Hypothalamus (tissue), 51 donors: ENCODE measurements at places on chromosomes 6 and 20.

- DNase-seq: no peak
Measured at GRCh38 chr6:15460110-15460727, 202.6 kb downstream of the DTNBP1 start.

DNA sequence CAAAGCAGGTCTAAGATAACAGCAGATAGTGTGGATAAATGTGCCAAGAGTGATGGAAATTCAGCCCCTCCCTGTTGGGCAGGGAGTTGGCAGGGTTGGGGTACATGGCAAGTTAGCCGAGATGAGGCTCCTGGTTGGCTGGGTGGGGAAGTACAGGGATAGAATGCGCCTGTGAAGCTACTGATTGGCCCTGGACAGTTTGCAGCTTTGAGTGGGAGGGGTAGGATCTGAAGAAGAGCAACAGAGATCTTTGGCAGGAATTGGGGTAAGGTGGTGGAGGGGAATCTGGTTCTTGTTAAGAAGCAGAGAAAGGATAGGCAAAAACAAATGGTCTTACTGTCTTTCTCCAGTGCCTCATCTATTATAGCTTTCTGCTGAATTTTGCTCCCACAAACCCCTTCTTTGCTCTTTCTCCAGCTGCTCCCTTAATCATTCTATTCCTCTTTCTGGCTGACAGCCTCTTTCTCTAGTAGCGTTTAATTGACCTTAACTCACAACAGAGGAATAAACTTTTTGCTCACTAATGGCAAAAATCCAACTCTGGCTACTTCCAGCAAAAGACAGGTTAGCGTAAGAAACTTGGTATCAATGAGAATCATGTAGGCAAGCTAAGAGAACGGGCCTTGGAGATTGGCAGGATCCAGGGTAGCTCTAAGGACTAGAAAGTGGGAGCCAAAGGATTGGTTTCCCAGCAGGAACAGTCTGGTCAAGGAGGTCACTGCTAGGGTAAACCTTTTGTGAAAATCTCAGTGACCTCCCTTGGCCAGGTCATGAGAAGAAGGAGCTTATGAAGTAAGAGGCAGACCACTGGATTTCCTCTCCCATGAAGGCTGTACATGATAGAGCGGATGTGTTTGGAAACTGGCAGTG lies 86.3 kb upstream of the CARMIL1 start:
- DNase-seq: no peak

GRCh38 chr6:2659882-2660281 lies 90.8 kb downstream of the MYLK4 start:
- DNase-seq: no peak

DNA sequence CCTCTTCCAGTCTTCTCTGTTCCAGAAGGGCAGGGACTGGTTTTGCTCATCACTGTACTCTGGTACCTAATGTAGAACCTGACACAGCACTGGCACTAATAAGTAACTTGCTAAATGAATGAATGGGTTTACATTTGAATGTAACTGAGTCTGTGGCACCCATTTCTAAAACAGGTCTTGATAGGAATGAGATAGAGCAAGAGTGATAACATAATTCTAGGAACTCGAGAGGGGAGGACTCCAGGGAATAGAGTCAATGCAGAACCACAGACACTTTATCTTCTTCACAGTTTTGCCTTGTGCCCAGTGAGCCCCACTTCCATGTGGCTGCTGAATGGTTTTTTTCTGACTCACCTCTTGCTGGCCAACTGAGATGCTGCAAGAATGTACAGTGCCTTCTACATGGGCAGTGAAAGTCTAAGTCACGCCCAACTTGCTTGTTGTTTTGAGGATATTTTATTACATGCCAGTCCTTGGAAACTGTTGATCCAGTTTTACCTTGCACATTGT lies 61.1 kb downstream of the TBC1D7 start:
- no peak for DNase-seq

DNA sequence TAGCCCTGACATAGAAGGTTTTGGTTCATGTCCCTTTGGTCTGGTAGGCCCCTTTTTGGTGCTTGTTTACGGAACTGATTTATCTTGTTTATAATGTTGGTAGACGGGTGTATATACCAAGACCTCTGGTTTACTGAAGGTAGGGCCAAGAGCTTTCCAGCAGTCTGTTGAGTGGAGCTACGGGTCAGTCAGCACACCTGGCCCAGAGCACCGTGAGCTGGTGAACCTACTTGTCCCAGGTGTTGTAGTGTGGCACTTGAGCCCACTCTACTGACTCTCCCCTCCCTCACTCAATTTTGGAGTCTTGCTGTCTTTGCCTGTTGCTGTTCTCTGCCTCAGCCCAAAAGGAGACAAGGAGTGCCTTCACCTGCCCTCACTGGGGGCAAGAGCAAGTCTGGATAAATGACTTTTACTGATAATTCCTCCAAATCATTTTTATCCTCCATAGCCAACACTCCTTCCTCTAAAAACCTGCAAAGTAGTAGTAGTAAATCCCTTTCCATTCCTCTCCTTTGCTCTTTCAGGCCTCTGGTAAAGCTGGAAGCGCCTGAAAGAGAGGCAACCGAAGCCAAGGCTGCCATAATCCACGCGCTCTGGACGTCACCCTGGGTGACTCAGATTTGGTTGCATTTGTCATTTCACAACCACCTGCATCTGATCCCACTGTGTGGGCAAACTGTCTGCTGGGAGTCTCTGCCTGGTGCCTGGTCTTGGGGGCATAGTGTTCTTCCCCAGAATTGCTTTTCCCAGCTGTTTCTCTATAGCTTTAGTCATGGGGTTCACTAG lies 22.2 kb downstream of the RREB1 start:
- DNase-seq: no peak

- no peak for DNase-seq
Measured at GRCh38 chr20:24633026-24633425, 163.6 kb downstream of the SYNDIG1 start.

DNA sequence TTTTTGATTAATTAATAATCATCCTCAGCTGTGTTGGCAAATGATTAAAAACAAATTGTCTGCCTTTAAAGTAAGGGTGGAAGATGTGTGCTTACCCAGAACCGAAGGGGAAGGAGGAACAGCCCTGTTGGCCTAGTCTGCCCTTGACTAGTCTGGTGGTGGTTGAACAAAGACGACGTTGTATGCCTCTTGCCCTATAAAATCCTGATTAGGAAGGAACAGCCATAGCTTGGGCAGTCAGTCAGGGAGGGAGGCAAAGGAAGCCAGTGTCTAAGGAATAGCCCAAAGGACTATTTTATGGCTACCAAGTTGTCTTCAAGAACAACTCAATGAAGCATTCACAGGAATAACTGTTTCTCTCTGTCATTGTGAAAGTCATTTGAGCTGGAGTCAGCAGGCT lies 70.7 kb downstream of the PRDM1 start:
- DNase-seq: no peak

DNA sequence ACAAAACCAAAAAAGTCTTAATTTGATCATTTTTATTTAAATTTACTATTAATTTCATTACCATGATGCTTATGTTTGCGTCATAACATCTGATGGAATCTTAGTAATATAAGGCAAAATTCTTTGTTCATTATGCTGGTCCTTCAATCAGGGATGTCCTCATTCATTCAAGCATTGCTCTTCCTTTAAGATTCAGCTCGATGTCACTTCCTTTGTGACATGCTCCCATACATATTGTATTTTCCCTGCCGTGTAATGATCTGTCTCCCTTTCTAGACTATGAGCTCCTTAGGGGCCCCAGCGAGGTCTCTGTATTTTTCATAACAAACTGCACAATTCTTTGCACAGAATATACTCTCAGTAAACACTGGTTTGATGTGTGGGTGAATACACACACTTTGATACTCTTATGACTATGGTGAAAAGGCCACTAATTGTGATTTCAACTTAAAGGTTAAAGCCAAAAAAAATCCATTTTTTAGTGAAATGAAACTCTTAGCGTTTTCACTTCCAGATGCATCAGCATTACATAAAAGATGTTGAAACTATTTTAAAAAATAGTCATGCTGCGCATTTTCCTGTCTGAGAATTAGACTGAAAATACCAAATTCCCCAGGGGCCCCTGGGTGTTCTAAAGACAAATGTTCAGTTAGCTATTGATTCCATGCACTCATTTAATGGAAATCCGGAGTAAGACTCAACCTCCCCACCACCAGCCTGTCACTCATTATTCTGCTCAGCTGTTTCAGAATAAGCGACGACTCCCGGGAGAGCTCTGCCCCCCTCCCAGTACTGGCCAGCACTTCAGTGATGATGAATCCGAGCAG lies 169.7 kb downstream of the ATXN1 start:
- DNase-seq: no peak

DNA sequence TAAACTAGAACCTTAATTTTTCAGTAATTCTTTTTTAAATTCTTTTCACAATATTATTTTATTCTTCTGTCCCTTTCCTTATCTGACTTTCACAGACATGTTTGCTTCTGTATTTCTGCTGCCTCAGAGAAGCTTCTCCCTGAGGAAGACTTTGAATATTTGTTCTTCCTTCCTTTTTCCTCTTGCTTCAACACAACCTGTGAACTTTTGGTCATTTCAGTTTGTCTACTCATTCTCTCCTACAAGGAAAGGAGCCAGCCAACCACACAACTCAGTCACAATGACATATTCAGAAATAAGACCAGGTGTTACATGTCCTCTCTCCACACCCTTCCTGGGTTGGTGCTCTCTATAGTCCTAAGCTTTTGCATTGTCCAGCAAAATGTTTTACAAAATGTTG lies 310.4 kb downstream of the TFAP2B start:
- DNase-seq: no peak

DNA sequence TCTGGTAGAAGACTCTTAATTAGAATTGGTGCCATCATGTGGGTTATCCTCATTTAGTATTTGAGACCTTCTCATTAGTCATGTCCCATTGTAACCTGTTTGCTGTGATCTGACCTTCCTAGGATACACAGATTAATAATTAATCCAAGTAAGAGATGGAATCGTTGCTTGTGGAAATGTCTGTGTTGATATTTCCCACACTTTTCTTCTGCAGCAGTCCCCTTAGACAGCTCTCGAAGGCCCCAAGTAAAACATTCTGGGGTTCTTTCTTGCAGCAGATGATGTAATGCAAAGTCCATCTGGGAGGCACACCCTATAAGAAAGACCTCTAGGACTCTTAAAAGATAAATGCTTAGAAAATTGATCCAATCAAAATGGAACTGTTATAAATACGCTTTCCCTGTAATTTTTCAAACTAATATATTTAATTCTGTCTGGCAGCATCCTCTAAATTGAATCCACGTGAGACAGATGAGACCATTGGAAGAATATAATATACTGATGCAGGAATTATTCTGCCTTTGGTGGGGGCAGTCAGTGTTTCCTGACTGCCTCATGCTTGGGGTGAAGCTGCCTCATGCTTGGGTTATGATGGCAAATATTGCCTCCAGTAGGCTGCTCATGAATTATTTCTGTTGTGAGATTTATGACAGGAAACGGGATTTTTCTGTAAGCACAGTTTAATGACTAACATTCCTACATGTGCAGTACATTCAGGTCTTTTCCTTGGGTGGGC lies 54.5 kb upstream of the ARMC2 start:
- DNase-seq: no peak

GRCh38 chr6:53148684-53149083 lies at the start of gene GCM1:
TSS of gene GCM1 (minus strand) at chr6:53148841. CDS start at chr6:53145632, 3,209 bp downstream.
- no peak for DNase-seq

- DNase-seq: no peak
Measured at GRCh38 chr6:160069050-160069454, 52.6 kb upstream of the SLC22A1 start.

DNA sequence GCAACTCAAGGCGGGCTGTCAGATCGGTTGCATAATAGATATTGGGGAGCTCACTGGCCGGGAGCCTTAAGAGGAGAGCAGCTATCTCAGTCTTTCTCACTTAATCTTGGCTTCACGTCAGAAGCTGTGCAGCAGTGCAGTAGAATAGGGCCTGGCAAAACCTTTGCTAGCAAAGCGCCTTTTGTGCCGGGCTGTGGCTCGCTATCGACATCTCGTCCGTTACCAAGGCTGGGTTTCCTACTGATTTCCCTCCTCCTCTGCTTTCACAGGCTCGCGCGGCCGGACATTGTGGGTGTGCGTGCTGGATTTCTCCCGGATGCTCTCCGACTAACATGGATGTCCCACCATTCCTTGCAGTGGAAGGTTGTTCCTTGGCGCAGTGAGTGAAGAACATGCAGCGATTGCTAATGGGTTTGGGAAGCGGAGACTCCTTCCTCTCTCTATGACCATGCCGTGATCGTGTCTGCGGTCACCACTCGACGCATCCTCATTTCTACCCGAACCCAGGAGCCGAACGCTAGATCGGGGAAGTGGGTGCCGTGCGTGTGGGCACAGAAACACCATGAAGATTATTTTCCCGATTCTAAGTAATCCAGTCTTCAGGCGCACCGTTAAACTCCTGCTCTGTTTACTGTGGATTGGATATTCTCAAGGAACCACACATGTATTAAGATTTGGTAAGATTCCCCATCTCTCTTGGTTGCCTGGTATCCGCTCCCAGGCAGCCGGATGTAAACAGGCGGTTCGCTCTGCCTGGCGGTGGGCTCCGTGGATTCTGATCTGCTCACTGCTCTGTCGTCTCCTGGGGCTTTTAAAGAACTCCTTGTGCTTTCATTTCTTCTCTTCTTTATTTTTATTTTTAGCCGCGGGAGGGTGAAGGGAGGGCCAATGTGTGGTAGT lies 5.5 kb downstream of the GRIK2 start:
- no peak for DNase-seq

DNA sequence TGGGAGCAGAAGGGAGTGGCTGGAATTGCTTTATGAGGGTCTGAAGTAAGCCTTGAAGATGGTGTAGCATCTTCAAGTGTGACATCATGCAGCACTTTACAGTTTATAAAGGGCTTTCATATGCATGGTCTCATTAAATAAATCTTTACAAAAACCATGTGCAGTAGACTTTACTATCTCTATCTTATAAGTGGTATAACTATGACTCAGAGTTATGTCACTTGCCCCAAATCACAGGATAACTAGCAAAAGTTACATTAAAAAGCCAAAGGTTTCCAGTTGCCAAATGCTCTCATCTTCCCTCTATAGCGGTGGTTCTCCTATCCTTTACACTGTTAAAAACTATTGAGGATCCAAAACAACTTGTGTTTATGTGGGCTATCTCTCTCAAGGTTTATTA lies 687.7 kb upstream of the MARCKS start:
- DNase-seq: no peak

DNA sequence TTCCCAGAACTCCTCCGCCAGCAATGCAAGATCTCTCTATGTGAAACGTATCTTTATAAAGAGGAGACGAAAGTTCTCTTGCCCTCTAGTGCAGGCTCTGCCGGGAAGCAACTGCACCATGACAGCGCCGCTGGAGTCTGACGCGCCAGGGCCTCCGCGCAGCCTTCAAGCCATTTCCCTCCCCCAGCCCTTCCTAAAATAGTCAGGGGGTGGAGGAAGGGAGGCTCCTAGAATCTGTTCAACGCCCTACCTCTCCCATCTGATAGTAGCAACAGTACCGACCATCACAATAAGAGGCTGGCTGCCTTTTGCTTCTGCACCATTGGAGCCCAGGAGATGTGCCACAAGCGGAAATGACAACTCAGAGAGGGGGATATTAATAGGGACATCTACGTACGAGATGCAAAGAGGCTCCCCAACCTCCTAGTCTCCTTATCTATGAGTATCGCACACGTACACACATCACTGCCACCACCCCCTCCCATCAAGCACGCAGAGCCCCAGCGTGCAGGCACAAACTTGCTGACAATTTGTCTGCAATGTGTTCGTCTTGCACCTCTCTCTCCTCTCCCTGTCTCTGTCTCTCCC lies 1.0 kb downstream of the SYNE1 start:
- DNase-seq: no peak

GRCh38 chr6:137177611-137178010 lies 4.2 kb upstream of the IL22RA2 start:
- DNase-seq: no peak
